GM23338 (cell line): ENCODE measurements at places on chromosomes 3 and 15.

GRCh38 chr3:80643421-80643820 lies 875.6 kb upstream of the ROBO1 start:
- no peak for DNase-seq

- peak; percentile 65 for DNase-seq
Measured at GRCh38 chr3:49554633-49555265, 472 bp downstream of the BSN start.

DNA sequence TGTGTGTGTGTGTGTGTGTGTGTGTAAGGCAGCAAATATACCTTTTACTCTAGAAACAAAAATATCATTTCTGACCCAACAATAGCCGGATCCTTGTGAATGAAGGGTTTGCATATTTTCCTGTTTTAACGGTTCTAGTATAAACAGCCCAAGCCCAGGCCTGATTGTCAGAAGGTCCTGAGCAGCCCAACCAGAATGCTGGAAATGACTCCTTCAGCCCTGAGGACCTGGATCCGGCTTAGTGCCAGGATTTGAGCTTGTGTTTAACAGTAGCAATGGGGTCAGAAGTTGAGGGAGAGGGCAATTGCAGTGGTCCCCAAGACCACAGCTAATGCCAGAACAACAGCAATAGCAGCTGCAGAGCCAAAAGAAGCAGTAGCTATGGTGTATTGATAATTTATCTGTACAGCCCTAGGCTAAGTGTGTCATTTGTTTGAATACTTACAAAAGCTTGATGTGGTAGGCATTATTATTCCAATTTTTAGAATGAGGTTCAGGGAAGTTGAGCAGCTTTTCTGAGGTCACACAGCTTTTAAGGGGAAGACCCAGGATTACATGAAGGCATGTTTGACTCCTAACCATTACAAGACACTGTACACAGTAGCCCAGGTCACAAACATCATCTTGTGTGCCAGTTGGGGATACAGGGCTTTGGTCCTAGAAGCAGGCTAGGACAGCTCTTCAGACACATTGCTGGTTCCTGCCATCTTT lies 12.8 kb downstream of the FOXL2 start:
- no peak for DNase-seq

- DNase-seq: peak; percentile 61
Measured at GRCh38 chr3:193813501-193813830, 220.5 kb downstream of the OPA1 start.

DNA sequence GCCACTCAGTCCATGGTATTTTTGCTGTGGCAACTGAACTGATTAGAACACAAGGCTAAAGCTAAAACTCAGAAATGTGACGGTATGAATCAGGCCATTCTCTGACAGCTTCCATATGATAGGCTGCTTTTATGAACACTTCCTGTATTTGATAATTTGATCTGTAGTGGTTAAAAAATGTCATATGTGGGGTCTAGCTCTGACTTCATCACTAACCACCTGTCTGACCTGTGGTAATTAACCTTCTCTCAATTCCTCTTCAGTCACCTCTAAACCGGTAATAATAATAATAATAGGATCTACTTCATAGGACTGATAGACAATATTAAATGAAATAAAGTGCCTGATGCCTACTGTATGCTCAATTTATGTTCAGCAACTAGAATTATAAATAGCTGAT lies 223.2 kb downstream of the MBNL1 start:
- DNase-seq: no peak

DNA sequence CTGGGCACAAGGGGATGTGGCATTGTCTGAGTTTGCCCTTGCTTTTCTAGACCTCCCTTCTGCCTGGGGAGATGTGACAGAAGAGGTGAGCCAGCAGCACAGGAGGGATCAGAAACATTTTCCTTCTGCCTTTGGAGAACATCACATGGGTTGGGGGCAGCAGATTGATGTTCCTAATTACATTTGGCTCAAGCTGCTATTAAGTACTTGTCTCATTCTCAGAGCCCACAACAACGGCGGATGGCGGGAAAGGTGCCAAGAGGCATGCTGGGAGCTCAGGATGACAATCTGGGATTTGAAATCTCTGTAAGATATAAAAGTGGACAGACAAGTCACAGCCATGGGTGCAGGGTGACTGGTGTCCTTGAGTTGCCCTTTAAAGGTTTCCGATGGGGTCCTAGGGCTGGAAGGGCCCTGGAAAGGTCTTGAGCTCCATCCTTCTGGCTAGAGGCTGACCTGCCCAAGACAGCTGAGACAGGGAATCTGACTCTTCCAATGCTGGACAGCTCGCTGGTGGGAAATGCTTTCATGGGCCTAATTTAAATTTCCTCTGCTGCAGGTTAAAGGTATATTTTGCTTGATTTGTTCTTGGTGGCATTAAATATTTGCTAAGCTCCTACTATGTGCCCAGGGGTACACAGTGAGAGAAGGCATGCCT lies 2.4 kb upstream of the CORO2B start:
- DNase-seq: no peak

DNA sequence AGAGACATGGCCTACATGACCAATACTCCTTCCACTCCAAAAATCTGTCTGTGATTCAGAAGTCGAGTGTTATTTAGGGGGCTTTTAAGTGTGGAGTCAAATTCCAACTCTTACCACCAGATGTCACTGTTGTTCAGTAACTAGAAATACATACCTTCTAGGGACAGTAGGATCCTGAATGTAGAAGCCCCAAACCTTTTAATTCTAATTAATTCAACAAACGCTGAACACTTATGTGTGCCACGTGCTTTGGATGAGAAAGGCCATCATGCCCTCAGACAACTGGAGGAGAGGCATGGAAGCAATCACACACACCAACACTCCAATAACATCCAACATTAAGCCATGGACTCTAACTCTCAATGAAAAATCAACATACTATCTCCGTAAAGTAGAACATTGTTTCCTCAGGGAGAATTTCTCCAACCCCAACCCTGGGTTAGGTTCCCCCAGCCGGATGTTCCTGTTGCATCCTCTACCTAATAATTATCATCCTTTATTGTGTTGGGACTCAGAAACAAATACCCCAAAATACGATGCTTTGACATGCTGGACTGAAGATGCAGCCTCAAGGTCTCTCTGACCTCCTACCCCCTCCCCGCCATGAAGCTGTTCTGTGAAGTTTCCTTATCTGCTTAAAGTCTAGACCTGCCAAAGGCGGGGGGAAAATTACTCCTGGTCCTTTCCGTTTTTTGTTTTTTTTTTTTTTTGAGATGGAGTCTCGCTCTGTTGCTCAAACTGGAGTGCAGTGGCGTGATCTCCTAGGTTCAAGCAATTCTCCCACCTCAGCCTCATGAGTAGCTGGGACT lies 8.0 kb upstream of the CCDC13 start:
- peak; percentile 88 for DNase-seq

GRCh38 chr15:67331676-67332075 lies 77.1 kb downstream of the IQCH start:
- no peak for DNase-seq

DNA sequence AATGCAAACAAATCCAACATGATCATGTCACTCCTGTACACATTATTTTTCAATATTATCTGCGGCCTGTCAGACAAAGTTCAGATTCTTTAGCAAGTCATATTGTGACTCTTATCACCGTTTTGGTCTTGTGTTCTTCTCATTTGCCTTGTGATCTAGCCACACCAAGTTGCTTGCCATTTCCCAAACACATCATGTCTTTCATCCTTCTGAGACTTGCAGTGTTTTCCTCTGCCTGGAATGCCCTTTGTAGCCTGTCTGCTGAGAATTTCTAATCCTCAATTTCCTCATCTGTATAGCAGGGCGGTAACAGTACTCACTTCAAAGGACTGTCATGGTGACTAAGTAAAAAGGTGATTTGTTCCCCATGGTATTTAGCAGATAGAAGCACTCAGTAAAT lies 135.0 kb downstream of the GREM1 start:
- DNase-seq: no peak

- no peak for DNase-seq
Measured at GRCh38 chr15:88077296-88078020, 179.1 kb downstream of the NTRK3 start.

GRCh38 chr3:51378726-51379125 lies 6.4 kb upstream of the MANF start:
- no peak for DNase-seq

DNA sequence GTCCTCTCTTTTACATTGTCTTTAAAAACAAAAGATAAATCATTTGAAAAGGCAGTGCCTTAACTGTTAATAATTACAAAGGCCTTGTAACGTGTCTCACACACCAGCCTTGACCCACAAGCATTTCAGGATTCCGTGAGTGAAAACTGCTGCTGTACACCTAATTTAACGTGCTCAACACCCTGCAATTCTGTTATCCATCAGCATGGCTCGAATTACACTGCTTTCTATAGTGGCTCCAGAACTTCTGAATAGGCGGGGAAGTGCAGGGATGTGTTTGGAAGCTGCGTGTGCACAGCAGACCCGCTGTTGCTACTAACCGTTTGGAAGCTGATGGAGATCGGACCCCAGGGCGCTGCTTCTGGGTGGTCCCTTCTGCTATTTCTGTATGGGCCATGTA lies 9.9 kb upstream of the ETFA start:
- DNase-seq: no peak

- no peak for DNase-seq
Measured at GRCh38 chr15:74336061-74337005, 31.1 kb downstream of the CYP11A1 start.

DNA sequence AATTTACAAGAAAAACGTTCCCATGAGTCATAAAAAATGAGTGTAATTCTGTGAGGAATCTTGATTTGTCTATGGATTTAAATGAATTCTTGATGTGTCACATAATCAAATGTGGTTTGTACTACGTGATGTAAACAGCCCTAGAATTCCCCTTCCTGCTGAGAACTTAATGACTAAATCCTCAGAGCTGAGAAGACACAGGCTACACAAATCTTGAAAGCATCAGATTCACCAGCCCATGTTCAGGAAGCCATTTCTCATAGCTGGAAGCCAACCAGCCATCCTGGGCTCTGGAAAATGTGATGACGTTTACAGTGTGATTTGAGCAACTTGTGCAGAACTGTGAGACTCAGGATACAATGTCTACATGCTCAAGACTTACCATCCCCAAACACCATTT lies 193.7 kb upstream of the MME start:
- no peak for DNase-seq

DNA sequence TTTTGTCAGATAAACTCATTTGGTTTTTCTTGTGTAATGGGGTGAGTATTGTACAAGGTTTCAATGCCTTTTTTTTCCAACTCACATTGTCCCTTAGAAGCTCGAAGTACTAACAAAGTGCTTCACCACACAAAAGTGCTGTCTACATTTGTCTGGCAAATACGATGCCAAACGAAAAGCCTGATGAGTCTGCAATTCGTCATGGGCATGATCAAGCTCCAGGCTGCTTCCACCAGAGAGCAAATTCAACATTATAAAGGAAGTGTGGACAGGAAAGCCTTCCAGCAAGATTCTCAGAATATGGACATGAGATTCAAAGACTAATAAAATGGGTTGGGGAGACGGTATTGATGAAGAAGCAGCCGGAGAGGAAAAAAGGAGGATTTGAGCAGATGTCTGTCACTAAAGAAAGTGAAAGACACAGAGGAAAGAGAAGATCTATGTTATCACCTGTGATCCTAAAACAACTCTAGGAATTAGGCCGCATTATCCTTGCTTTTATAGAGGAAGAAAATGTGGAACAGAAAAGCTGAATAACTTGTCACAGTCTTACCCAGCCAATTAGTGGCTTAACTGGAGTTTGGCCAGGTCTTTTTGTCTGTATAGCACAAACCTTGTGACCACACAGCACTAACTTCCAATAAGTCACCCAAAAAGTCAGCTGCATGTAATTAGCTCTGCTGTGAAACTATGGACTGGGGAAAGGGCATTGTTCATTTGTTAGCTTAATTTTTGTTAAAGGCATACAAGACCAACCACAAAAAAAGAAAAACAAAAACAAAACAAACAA lies 494.8 kb downstream of the FHIT start:
- DNase-seq: no peak

- peak; percentile 46 for DNase-seq
Measured at GRCh38 chr3:10450494-10451440, 54.6 kb downstream of the ATP2B2 start.

GRCh38 chr3:122101646-122102045 lies 46.5 kb downstream of the CD86 start:
- peak; percentile 94 for DNase-seq

DNA sequence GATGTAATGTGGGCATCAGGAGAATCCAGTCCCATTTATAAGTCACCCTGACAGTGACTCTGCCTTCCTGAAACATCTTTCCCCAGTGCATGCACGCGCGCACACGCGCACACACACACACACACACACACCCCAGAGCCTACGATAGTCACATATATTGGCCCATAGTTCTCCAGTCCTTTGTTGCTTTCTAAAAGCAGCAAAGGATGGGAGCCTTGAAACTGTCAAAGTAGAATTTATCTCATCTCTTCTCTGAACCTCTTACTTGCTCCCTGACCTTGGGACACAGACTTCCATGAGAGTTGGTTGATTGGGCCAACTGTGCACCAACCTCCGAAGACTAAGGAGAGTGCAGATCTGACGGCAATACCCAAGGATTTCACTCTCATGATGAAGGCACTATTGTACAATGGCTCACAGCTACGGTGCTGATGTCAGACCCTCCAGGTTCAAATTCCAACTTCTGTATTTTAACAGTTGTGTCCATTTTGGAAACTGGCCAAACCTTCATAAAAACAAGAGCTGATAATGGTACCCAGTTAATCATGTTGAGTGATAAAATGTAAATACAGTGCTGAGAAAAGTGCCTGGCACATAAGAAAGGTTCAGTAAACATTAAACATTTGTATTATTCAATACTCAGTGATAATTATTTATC lies 8.3 kb downstream of the CPA3 start:
- DNase-seq: no peak
